CD4-positive, alpha-beta T cell (primary cell): ENCODE measurements at places on chromosomes 12 and 14.

DNA sequence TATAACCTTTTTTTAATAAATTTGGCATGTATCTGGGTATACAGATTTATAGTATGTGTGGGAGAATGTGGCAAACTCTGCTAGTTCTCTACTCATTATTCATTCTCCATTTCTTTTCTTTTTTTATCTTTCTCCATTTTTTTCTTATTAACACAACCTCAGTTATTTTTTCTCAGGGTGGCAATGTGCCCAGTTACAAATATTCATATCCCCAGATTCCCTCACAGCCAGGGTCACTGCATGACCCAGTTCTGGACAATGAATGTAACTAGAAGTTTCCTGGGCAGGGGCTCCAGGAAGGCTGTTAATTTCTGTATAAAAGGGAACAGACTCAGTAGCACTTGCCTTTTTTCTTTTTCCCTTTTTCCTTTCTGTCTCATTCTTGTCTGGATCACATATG is 95.6 kb downstream of the VCPKMT start:
- DNase-seq = no peak

- DNase-seq = no peak
Observed at GRCh38 chr12:118841588-118841987, 139.8 kb upstream of the SRRM4 start.

GRCh38 chr12:130713581-130713991 is 2.5 kb downstream of the RIMBP2 start:
- no peak for DNase-seq

DNA sequence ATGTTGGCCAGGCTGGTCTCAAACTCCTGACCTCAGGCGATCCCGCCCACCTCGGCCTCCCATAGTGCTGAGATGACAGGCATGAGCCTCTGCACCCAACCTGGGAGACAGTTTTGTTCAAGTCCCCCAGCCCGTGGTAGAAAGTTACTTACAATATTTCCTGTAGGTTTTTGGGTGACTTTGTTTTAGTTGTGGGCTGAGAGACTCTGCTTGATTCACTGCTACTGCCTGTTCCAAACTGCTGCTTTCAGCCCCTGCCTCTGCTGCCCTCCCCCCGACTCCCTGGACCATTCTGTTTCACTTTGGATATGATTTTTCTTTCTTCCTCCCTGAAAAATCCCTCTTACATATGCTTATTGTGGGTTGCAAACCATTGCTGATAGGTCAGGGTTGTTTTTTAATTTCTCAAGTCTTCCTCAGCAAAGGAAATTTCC is 13.4 kb upstream of the PCNX1 start:
- DNase-seq = no peak

DNA sequence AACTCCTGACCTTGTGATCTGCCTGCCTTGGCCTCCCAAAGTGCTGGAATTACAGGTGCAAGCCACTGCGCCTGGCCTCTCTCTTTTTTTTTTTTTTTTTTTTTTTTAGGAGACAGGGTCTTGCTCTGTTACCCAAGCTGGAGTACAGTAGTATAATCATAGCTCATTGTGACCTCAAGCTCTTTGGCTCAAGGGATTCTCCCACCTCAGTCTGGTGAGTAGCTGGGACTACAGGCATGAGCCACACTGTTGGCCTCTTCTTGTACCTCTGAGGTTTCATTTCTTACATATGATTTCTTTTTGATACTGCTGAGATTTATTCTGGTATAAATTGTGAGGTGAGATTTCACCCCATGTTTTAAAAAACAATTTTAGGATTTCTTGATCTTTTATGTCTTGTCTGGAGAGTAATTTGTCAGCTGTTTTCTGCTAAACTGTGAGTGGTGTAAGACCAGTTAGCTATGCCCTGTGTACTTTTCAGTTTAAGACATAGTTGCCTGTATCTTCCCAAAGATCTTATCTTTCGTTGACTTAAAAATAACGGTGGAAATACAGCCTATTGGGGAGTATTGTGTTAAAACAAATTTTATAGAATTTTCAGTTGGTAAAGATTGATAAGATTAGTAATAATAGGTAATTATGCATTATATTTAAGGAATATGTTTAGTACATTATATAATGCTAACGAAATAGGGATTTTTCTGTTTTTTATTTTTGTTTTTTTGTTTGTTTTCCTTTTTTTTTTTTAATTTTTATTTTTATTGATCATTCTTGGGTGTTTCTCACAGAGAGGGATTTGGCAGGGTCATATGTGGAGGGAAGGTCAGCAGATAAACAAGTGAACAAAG is 31.7 kb downstream of the WDR20 start:
- DNase-seq = no peak

DNA sequence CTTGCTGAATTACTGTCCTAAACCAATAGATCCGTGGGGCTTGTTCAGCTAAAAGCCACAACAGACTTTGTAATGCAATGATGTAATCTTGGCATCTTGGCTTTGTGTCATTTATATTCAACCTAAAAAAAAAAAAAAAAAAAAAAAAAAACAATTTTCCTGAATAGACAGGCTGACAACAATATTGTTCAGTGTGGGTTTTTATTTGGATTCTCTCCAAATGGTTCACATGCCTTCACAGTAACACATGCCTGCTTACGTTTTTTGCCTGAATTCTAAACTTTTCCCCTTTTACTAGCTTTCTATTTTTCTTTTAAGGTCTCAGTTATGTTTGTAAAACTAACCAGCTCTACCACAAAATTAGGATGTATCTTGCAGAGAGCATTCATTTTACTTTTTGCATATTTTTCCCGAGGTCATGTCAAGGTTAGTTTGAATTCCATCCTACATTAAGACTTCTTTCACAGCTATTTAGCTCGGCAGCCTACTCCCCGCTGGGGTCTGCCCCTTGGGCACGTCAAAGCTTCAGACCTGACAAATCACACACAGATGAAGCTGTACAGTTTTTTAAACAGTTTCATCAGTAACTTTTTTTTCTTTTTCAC is 213.7 kb upstream of the NPAS3 start:
- DNase-seq = no peak

GRCh38 chr12:71556875-71557274 is 106.8 kb downstream of the ZFC3H1 start:
- DNase-seq = no peak

GRCh38 chr12:67794161-67794560 is 145.6 kb downstream of the DYRK2 start:
- no peak for DNase-seq

GRCh38 chr12:132250707-132251106 is 78.7 kb downstream of the GALNT9 start:
- no peak for DNase-seq

DNA sequence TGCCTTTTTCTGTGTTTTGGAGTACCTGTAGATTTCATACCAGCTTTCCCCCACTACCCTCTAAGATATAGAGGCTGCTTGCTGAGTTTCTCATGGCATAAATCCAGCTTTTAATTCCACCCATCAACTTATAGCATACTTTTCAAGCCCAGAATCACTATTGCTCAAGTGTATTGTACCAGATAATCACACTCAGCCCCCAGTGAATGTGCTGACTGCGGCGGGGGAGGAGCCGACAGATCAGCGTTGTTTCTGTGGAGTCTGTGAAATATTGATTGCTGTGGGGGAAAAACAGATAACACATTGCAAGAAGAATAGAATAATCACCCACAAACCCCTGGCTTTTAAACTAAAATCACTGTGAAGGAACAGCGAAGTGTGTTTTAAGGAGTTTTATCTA is 296.1 kb downstream of the TMEM132D start:
- DNase-seq = no peak

GRCh38 chr12:44193281-44193680 is 357.4 kb downstream of the TMEM117 start:
- no peak for DNase-seq

DNA sequence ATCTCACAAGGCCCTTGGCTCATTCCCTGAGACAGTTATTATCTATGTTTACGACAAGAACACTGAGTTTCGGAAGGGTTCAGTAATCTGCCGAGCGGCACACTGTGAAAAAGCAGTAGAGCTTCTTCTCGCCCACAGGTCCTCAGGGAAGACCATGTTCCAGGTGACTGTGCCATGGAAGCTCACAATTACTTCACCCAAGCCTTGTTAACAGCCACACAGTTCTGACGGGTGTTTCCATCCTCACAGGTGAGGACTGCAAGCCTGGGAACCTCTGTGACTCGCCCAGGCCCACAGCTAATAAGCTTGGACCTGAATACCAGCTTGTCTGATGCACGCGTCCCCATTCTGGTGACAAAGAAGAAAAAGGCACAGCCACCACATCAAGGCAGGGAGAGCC is 15.4 kb downstream of the SETD3 start:
- no peak for DNase-seq

DNA sequence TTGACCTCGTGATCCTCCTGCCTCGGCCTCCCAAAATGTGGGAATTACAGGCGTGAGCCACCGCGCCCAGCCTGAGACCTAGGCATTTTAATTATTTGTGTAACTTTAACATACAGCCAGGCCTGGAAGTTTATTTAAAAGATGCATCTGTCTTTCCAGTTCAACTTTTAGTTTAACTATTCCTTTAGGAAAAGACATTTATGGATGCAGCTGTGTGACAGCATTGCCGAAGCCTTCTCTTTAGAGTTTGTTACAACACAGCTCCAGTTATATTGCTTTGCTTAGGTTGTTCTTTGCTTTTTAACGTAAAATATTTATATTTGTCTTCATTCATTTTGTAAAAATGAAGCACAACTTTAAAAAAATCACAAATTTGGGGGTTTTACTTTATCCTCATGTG is 67.0 kb downstream of the DIP2B start:
- no peak for DNase-seq

DNA sequence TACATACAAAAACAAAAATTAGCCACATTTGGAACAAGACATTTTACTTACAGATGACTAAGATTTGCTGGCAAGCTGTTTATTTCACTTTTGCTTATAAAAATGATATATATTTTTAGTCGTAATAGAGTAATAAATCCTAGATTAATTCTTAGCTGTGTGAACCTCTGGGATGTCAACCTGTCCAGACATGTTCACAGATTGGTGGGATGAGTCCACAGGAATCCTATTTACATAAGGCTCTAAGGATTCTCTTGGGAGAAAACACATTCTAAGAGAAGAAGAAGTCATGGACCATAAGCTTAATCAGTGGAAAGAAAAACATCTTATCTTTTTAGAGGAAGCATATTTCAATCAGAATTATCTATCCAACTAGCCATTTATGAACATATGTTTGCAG is 797.4 kb downstream of the C12orf50 start:
- no peak for DNase-seq

DNA sequence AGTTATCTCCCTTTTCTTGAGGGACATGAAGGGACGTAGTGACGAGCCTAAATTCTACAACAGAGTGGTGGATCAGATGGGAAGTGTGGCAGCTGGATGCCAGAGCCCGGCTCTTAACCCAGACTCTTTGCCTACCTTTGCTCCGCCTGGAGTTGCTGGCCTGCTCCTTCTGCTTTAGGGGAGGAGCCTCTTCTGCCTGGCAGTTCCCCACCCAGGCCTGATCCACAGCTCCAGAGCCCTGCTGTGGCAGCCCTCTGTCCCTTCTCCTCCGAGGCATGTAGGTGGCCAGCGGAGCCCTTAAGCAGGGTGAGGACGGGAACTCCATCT is 2.3 kb upstream of the PRPH start:
- no peak for DNase-seq

- DNase-seq = no peak
Observed at GRCh38 chr12:125412506-125412905, 347.3 kb downstream of the AACS start.

GRCh38 chr12:96751626-96752025 is 155.4 kb upstream of the NEDD1 start:
- DNase-seq = no peak

- DNase-seq = no peak
Observed at GRCh38 chr14:101418601-101419000, 142.7 kb upstream of the DIO3 start.

- DNase-seq = peak; percentile 78
Observed at GRCh38 chr14:106417224-106418049, 891.1 kb downstream of the TMEM121 start.

GRCh38 chr14:22786685-22787084 is 20.2 kb downstream of the OXA1L start:
- DNase-seq = no peak

DNA sequence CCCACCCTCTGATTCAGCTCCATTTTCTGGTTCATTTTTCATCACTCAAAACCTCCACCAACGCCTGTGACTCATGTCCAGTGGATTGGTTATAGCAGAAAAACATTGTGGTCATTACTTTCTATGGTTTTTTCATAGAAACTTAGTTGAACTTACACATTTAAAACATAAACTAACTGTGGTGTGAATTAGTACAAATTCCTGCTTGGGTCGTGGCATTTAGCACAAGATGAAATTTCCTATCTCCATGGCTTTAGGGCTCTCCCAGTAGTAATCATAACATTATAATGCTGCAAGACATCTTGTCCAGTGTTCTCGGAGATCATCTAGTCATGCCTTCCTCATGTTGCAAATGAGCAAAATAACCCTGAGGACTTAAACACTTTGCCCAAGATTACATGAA is 7.1 kb downstream of the RNASE7 start:
- DNase-seq = no peak

DNA sequence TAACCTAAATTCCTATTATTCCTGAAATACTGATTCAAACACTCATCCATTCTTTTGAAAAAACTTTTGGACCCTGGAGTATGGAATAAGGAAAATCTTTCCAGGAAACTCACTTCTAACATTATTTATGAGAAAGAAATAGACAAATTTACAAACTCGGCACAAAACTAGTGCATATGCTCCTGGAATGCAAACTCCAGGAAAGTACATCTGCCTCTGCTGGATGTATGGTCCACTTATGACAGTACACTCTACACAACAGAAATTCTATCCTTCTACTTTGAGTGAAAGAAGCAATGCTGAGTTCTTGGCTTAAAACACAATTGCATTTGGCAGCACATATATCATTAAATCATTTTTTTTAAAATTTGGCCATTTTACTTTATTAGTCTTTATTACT is 700.5 kb upstream of the STXBP6 start:
- no peak for DNase-seq

- DNase-seq = no peak
Observed at GRCh38 chr14:36174767-36175424, 1.6 kb downstream of the PTCSC3 start.

DNA sequence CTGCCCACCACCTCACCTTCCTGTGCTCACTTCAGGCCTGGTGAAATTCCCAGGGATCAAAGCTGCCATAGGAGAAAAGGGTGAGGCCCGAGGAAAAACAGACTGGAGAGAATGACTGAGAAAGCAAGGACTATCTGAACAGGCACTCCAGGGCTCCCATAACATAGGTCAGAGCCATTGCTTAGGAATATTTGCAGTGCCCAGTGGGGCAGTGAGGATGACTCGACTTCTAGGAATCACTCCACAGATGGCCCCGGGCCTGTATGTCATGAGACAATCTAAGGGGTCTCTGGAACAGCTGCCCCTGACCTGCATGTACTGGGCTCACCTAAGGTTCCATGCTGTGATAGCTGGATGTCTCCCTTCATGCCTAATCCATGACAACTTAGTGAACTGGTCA is 51.6 kb downstream of the GPHB5 start:
- DNase-seq = no peak

DNA sequence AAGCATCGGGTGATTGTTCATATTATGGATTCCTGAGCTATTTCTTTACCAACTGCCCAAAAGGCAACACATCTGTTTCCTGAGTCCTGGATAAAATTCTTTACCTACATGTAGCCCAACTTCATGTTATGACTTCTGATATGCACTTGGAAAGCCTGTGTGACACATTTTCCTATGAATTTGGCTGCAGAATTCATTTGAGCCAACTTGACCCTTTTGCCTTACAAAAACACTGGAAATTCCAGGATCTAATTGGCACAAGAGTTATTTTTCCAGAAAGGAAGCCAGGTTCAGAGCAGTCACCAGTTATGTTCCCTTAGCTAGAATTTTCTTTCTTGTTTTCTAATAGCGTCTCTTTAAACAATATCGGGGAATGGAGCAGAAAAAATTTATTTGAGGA is 202.5 kb upstream of the LRIG3 start:
- no peak for DNase-seq

GRCh38 chr12:89883630-89884389 is 175.2 kb upstream of the ATP2B1 start:
- no peak for DNase-seq
